ENCODE measurements at places on chromosomes 7 and 10. TPM values are rescaled to one million over a fixed set of nuclear protein-coding genes. Genes with fewer than 3 reads are reported as not detected.

- DNase-seq = no peak
Observed at GRCh38 chr10:132543916-132544743, 6.5 kb downstream of the INPP5A start.

Gene COPG2
- total RNA-seq = 8.3 TPM

GRCh38 chr10:12609435-12609834 lies 260.1 kb downstream of the CAMK1D start:
- no peak for DNase-seq

Gene XRCC2
- 1.7 TPM for total RNA-seq

DNA sequence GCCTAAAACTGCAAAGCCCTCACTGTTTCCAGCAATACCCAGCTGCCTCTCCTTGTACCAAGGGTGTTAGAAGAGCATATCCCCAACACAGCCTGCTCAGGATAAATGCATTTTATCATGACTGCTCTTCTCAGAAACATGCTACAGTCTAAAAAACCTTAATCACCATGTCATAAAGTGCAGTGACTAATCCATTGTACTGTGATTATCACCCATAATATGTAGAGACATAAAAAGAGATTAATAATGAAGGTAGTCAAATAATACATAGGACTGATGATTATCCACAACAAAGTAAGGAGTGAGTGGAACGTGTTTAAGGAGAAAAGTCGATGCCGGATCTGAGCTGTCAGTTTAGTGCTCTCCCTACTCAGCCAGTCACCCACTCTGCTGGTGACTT lies 12.2 kb upstream of the WDR11 start:
- no peak for DNase-seq

Gene MRPL32
- 47.9 TPM for total RNA-seq

Gene C7orf57
- not detected for total RNA-seq

Gene AGAP4
- total RNA-seq = 1.1 TPM

DNA sequence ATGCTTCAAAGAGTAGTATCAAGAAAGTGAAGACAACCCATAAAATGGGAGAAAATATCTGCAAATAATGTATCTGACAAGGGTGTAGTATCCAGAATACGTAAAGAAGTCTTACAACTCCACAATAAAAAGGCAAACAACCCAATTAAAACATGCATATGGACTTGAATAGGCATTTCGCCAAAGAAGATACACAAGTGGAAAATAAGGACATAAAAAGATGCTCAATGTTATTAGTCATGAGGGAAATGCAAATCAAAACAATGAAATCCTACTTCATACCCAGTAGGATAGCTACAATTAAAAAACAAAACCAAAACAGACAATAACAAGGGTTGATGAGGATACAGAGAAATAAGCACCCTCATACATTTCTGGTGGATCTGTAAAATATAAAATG lies 79.2 kb downstream of the NUDCD3 start:
- DNase-seq = peak; percentile 14

DNA sequence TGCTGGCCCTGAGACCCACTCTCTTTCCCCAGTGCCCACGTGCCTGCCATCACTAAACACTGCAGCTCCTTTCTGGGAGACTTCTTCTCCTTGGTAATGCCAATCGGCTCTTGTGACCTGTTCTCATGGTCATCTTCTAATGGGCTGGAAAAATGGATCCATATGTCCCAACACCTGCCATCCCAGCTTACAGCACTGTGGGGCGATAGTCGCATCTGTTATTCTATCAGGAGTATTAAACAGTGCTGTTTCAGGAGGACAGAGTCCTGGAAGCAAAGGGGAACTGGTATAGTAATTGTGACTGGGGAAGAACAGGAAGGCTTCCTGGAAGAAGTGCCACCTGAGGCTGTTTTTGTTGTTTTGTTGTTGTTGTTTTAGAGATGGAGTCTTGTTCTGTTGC lies 411.2 kb downstream of the GLRX3 start:
- DNase-seq = no peak

- DNase-seq = no peak
Observed at GRCh38 chr7:50207251-50207564, 97.3 kb upstream of the IKZF1 start.

Gene PAX4
- not detected for total RNA-seq

Gene MAT1A
- not detected for total RNA-seq

Gene C10orf90
- total RNA-seq = not detected

GRCh38 chr7:118264836-118265235 lies 40.3 kb downstream of the ANKRD7 start:
- DNase-seq = no peak

DNA sequence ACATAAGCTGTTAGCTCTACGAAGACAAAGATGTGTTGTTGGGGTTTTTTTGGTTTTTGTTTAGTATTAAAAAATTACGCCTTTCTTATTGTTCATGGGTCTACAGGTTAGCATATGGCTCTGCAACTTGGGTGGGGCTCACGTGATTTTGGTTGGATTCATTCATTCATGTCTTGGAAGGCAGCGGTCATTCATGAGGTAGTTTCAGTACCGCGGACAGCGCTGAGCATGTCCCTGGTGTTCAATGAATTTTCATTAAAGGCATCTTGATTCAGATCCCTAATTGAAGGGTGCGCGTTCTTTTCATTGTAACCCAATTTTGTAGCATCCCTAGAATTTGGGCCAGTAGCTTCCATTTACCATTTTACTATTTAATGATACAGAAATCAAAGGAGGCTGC lies 42.9 kb upstream of the TCERG1L start:
- DNase-seq = peak; percentile 6

Gene ANKRD30A
- not detected for total RNA-seq

DNA sequence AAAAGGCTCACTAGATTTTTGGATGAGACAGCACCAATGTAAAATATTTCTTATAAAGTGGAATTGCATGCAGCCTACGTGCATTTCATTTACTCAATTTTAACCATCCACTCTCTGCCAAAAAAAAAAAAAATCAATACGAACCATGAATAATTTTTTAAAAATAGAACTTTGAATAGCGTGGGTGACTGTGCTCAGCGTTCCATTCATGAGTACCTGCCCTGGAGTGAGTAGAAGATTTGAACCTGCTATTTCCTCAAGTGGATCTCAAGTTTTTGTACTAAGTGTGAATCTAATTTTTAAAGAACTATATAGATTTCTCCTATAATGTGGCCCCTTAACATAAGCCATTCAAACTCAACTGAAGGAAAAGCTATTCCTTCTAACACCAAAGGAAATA lies 105.3 kb downstream of the ARHGAP12 start:
- no peak for DNase-seq

Gene OSBPL3
- total RNA-seq = 14.1 TPM

- no peak for DNase-seq
Observed at GRCh38 chr10:58641708-58642107, 129.0 kb downstream of the BICC1 start.

Gene PCDH15
- total RNA-seq = under 0.01 TPM
